GM10248 (cell line): ENCODE measurements at places on chromosomes 2 and 18.

- no peak for DNase-seq
These were observed 20.2 kb downstream of the NFE2L2 start for GRCh38 chr2:177244244-177244771.

DNA sequence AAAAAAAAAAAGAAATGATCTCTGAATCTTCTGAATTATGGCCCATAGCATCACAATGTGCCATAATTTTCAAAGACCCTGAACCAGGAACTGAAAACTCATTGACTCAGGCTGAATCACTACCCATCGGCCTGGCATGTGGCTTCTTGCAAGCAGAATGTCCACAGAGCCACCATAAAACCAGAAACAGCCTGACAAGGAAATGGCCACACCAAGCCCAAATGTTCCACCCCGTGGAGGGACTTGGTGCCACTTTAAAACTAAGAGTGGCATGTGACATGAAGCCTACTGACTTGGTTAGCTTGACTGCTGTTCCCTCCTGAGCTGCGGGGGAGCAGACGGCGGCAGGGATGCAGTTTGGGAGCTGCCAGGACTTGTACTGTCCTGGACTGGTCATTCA is 71.2 kb upstream of the RBM44 start:
- no peak for DNase-seq

DNA sequence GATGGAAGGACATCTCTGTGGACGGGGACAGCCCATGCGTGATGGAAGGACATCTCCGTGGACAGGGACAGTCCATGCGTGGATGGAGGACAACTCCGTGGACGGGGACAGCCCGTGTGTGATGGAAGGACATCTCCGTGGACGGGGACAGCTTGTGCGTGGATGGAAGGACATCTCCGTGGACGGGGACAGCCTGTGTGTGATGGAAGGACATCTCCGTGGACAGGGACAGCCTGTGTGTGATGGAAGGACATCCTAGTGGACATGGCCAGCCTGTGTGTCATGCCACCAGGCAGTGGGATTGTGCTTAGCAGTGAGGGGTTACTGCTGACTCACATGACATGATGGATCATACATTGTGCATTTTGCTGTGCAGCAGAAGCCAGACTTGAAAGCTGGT is 30.0 kb upstream of the NFATC1 start:
- DNase-seq, result no peak

GRCh38 chr2:71465961-71466300 is 12.6 kb downstream of the DYSF start:
- no peak for DNase-seq

GRCh38 chr2:44296653-44297052 is 21.4 kb downstream of the SLC3A1 start:
- no peak for DNase-seq

DNA sequence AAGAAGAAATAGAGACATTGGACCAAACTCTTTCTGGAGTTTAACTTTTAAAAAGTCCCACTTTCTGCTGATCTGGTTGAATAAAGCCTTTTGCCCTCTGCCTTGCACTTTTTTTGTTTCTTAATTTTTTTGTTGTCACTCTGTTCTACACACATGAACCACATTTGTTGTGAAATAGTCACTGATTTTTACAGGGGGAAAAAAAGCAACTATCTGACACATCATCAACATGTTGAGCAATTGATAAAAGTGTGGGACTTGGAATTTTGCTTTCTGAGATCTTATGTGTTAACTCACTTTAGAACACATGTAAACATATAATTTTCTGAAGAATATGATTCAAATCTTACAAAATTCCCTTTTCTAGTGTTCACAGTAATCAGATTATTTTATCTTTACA is 414.8 kb upstream of the FIGN start:
- DNase-seq, result no peak

DNA sequence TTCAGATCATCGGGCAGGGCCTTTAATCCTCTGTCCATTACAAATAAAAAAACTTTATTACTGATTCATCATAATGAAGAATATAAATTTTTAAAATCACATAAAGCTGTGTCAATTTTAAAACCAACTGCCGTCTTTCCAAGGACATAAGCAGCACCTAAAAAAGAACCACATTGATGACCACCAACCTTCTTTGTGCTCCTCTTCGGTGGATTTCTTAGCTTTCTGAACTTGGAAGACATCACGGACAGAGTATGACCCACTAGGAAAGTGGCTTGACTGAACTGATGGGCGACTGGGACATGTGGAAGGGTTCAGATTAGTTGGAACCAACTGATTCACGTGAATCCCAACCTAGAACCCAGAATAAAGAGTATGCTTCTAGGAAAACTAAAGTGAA is 68.9 kb downstream of the EIF5B start:
- DNase-seq, result no peak

- no peak for DNase-seq
These were observed 42.5 kb downstream of the PTPRM start for GRCh38 chr18:7609617-7610016.

- DNase-seq, result no peak
These were observed 221.9 kb upstream of the CELF4 start for GRCh38 chr18:37787452-37787851.

DNA sequence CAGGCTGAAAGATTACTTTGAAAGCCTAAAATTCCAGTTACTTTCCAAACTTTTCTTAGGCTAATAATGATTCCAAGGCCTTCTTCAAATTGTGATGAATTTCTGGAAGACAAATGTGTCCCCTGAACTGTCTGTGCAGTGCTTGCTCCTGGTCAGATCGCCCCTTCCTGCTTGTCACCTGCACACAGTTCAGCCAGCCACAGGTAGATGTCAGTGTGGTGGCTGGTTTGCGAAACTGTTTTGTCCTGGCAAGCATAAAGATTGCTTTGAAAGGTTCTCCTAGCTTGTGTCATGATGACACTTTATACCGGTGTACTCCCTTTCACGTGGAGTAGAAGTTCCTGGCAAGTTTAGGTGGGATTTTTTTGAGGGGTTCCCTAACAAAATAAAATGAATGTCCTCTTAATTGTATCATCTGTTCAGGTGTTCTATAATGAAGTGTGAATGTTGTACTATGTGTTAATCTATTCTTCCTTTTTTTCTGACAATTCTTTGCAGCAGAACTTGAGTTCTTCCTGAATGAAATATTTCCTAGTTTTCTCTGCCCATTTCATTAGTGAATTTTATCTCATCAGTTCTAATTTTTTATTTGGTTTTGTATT is 298.8 kb downstream of the ZNF407 start:
- DNase-seq, result peak; percentile 21

- DNase-seq, result no peak
These were observed 265.3 kb downstream of the ZEB2 start for GRCh38 chr2:144254342-144255235.

DNA sequence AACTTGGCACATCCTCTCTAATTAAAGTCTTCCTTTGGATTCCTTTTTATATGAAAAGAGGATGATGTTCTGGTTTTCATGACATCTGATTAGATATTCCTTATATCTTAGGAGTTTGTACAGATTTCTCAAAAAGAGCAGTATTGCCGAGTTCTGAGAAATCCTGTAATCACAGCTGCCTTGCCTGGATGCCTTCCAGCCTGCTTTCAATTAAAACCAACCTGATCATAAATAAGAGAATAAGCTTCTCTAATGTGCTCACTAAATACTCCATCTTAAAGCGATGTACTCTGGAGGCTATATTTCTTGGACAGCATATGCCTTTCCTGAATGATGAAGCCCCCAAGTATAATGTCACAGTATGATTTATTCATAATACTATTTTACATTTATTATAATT is 1203.8 kb upstream of the PIK3C3 start:
- DNase-seq, result no peak

DNA sequence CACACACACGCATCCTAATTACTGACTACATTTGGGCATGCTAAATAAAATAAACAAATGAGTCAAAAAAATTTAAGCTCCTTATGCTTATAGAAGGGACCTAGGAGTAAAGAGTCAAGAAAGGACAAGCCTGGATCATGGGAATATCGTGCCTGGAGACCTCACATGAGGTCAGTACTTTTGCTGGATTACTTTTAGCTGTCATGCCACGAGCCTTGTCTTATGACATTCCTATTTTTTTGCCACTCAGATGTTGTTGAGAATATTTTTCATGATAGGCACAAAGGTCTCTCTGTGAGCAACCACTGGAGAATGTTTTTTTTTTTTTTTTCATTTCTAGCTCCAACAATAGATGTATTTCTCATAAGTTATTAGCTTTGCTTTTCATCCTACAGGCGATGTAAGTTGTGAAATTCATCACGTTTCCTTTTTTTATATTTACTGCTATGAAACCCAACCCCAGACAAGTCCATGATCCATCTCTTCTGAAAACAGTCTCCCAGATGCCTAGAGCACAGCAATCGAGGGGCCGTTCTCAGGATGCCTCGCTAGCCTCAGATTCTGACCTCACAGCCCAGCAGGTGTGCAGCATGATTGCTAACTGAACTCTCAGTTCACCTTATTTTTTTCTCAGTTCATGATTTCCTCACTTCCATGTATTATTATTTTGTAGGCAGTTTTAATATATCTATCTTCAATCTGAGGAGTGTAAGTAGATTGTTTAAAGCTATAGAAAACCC is 464.5 kb downstream of the IRS1 start:
- DNase-seq, result no peak
